ENCODE measurements at places on chromosomes 7 and 10. TPM values are rescaled to one million over a fixed set of nuclear protein-coding genes. Genes with fewer than 3 reads are reported as not detected.

TFPI2 gene
- total RNA-seq = not detected

MLXIPL gene
- not detected for total RNA-seq

STEAP1 gene
- 2.4 TPM for total RNA-seq

LRMDA gene
- not detected for total RNA-seq

TRIM73 gene
- total RNA-seq = 1.5 TPM

CPXM2 gene
- total RNA-seq = not detected

LRRC27 gene
- total RNA-seq = 3.8 TPM

CYP3A4 gene
- not detected for total RNA-seq

GRCh38 chr10:101834341-101834740 lies 9.3 kb downstream of the KCNIP2 start:
- no peak overlapping the region for H3K4me3 ChIP-seq
- H3K27ac ChIP-seq = peak overlapping the region; percentile 5
- H3K27me3 ChIP-seq = no peaks in the 10 kb centered on the region
- no peak for DNase-seq
- peaks cover 45% of the 10 kb centered on the region for H3K4me1 ChIP-seq

DNA sequence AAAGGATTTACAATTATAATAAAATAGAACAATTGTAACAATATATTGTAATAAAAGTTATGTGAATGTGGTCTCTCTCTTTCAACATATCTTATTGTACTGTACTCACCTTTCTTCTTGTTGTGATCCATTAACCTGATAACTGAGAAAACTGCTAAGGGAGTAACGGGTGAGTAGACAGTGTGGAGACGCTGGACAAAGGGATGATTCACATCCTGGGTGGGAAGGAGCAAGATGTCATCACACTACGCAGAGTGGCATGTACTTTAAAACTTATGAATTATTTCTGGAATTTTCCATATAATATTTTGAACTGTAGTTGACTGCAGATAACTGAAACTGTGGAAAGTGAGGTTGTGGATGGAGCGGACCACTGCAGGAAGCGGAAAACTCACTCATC lies 91.2 kb upstream of the PLPP4 start:
- no peaks in the 10 kb centered on the region for H3K36me3 ChIP-seq
- H3K4me3 ChIP-seq = no peak overlapping the region
- no peaks in the 10 kb centered on the region for H3K4me1 ChIP-seq
- H3K27me3 ChIP-seq = peaks cover 6% of the 10 kb centered on the region

- no peak for DNase-seq
- H3K4me1 ChIP-seq = peaks cover 5% of the 10 kb centered on the region
- H3K36me3 ChIP-seq = no peaks in the 10 kb centered on the region
- H3K4me3 ChIP-seq = no peak overlapping the region
Measured at GRCh38 chr10:77713521-77714280, 76.1 kb upstream of the KCNMA1 start.

- H3K36me3 ChIP-seq = peaks cover 13% of the 10 kb centered on the region
- no peak overlapping the region for H3K4me3 ChIP-seq
- no peak overlapping the region for H3K27ac ChIP-seq
- no peak for DNase-seq
- peaks cover 5% of the 10 kb centered on the region for H3K4me1 ChIP-seq
- no peaks in the 10 kb centered on the region for H3K27me3 ChIP-seq
Measured at GRCh38 chr10:119383174-119383856, 159.2 kb downstream of the RGS10 start.

GRCh38 chr7:159001811-159002210 lies 142.9 kb downstream of the VIPR2 start:
- no peak overlapping the region for H3K4me3 ChIP-seq
- DNase-seq = no peak
- no peak overlapping the region for H3K27ac ChIP-seq
- H3K27me3 ChIP-seq = peaks cover 19% of the 10 kb centered on the region
- peaks cover 12% of the 10 kb centered on the region for H3K4me1 ChIP-seq

DNA sequence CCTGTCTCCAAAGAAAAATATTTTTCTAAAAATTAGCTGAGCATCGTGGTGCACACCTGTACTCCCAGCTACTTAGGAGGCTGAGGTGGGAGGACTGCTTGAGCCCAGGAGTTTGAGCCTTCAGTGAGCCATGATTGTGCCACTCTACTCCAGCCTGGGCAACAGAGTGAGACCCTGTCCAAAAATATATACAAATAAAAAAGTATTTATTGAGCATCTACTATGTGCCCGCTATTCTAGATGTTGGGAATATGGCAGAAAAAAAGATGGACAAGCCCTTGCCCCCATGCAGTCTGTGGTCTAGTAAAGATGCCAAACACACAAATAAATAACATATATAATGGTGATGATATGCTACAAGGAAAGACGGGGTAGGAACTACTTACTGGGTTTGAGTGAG lies 4.3 kb upstream of the STX1A start:
- DNase-seq = no peak
- no peaks in the 10 kb centered on the region for H3K36me3 ChIP-seq
- peaks cover 22% of the 10 kb centered on the region for H3K27me3 ChIP-seq
- no peak overlapping the region for H3K27ac ChIP-seq

GRCh38 chr10:35636956-35637355 lies 5.1 kb downstream of the FZD8 start:
- H3K4me1 ChIP-seq = peaks cover 8% of the 10 kb centered on the region
- no peak overlapping the region for H3K4me3 ChIP-seq
- peaks cover 45% of the 10 kb centered on the region for H3K27me3 ChIP-seq
- DNase-seq = no peak
- H3K36me3 ChIP-seq = no peaks in the 10 kb centered on the region

GRCh38 chr10:101629837-101630632 lies 41.9 kb downstream of the DPCD start:
- no peak for DNase-seq
- peaks cover 4% of the 10 kb centered on the region for H3K36me3 ChIP-seq
- H3K4me1 ChIP-seq = peaks cover 7% of the 10 kb centered on the region
- no peak overlapping the region for H3K4me3 ChIP-seq

DNA sequence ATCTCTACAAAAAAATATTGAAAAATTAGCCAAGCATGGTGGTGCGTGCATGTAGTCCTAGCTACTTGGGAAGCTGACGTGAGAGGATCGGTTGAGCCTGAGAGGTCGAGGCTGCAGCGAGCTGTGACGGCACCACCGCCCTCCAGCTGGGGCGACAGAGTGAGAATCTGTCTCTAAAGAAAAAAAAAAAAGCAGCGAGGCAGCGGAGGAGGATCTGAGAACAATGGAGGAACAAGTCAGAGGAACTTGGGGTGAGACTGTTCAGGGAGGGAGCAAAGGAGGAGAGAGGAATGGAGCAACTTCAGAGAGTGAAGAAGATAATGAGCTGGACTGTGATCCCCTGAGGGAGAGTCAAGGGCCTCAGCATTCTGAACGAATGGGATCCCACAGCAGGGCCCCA lies 85.4 kb downstream of the MKX start:
- no peaks in the 10 kb centered on the region for H3K36me3 ChIP-seq
- no peaks in the 10 kb centered on the region for H3K4me1 ChIP-seq
- H3K27me3 ChIP-seq = peaks cover 43% of the 10 kb centered on the region
- no peak for DNase-seq

- peaks cover 5% of the 10 kb centered on the region for H3K27me3 ChIP-seq
- peaks cover 7% of the 10 kb centered on the region for H3K4me1 ChIP-seq
- DNase-seq = no peak
- H3K36me3 ChIP-seq = no peaks in the 10 kb centered on the region
- H3K4me3 ChIP-seq = no peak overlapping the region
- H3K27ac ChIP-seq = no peak overlapping the region
Measured at GRCh38 chr7:151925446-151926335, 30.6 kb upstream of the GALNTL5 start.

DNA sequence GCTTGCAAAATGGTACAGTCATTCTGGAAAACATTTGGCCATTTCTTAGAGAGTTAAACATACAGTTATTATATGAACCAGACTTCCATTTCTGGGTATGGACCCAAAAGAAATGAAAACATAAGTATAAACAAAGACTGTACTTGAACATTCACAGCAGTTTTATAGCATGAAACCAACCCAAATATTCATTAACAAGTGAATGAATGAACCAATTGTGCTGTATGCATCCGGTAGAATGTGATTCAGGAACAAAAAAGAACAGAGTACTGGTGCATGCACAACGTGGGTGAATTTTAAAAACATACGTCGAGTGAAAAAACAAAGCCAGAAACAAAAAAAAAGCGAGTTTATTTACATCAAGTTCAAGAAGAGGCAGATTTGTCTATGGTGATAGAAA lies 1085.8 kb upstream of the AUTS2 start:
- no peak for DNase-seq
- H3K36me3 ChIP-seq = no peaks in the 10 kb centered on the region
- H3K27ac ChIP-seq = no peak overlapping the region
- H3K4me3 ChIP-seq = no peak overlapping the region

GRCh38 chr10:132137111-132138072 lies 49.4 kb upstream of the DPYSL4 start:
- no peak for DNase-seq
- no peaks in the 10 kb centered on the region for H3K36me3 ChIP-seq
- no peaks in the 10 kb centered on the region for H3K4me1 ChIP-seq
- H3K4me3 ChIP-seq = no peak overlapping the region
- H3K27me3 ChIP-seq = peaks cover 5% of the 10 kb centered on the region
- no peak overlapping the region for H3K27ac ChIP-seq

- H3K4me1 ChIP-seq = peaks cover 19% of the 10 kb centered on the region
- no peaks in the 10 kb centered on the region for H3K36me3 ChIP-seq
- no peak for DNase-seq
- no peak overlapping the region for H3K27ac ChIP-seq
Measured at GRCh38 chr7:150945171-150945852, 32.8 kb downstream of the KCNH2 start.

DNA sequence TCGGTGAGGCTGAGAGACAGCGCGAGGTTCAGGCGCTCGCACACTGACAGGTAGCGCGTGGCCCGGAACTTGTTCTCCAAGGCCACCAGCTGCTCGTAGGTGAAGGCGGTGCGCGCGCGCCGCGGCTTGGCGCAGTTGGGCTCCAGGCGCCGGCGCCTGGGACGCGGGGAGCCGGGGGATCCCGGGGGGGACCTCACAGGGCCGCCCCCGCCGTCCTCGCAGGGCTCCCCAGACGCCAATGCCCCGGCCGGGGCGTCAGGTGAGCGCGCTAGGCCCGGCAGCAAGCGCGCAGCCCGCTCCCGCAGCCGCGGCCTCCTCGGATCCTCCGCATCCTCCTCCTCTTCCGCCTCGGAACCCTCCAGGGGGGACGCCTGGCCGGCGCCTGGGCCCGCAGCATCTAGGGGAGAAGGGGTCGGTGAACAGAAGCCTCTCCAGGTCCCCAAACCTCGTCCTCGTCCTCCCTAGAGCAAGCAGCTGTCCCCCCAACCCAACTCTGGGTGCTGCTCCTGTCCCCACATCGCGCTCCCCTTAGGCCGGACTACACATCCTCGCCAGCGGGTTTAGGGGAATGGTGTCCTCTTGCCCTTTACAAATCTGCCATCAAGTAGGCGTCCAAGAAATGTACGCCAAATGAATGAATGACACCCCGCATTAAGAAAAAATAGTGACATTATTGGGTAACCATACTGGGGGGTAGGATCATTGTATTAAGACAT lies 1.9 kb downstream of the NKX1-2 start:
- peak overlapping the region; percentile 57 for H3K4me3 ChIP-seq
- peaks cover 91% of the 10 kb centered on the region for H3K27me3 ChIP-seq
- peaks cover 13% of the 10 kb centered on the region for H3K4me1 ChIP-seq
- no peaks in the 10 kb centered on the region for H3K36me3 ChIP-seq
- H3K27ac ChIP-seq = no peak overlapping the region
- DNase-seq = no peak

- DNase-seq = no peak
- peaks cover 51% of the 10 kb centered on the region for H3K27me3 ChIP-seq
- H3K36me3 ChIP-seq = no peaks in the 10 kb centered on the region
- no peaks in the 10 kb centered on the region for H3K4me1 ChIP-seq
Measured at GRCh38 chr10:100858261-100858660, 54.5 kb upstream of the SLF2 start.
